ENCODE measurements at places on chromosomes 1 and 21.
A peak's percentile ranks its signal among the peaks of the same experiment; 100 is the strongest.

GRCh38 chr21:14687268-14687625, 141.1 kb upstream of the SAMSN1 start:
- ATAC-seq, result peak; percentile 71

DNA sequence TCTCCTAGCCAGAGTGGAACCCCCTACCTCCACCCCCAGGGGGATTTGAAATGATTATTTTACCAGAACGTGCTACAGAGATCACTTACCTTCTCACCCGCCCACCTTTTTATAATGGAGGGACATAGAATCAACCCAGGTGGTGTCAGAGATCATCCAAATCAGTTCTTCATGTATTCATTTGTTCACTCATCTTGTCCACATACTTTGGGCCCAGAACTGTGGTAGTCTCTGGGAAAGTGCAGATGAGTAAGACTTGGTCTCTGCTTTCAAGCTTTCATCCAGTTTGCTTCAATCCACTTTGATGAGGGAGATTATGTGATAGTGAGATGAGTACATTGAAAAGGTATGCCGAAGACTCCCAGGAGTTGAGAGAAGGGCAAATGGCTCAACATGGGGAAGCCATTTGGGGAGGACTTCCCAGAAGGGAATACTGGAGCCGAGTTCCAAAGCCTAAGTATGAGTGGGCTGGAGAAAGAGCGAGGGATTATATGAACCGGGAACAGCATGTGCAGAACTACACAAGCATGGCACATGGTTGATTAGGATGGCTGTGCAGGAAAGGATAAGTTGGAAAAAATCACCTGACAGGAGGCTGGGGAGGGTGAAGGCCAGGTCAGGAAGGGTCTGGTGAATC, 1.9 kb downstream of the FGGY start:
- ATAC-seq, result no peak

- no peak for ATAC-seq
Measured at GRCh38 chr21:31752352-31752751, 20.4 kb upstream of the SCAF4 start.

GRCh38 chr21:38888991-38889561, 83.3 kb downstream of the ETS2 start:
- no peak for ATAC-seq

DNA sequence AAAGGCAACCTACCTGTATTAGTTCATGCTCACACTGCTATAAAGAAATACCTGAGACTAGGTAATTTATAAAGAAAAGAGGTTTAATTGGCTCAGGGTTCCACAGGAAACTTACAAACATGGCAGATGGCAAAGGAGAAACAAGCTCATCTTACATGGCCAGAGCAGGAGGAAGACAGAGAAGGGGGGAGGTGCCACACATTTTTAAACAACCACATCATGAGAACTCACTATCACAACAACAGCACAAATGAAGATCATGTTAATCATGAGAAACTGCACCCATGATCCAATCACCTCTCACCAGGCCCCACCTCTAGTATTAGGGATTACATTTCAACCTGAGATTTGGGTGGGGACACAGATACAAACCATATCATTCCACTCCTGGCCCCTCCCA, 90.6 kb upstream of the KCTD3 start:
- no peak for ATAC-seq

- ATAC-seq, result no peak
Measured at GRCh38 chr1:24957016-24957807, 27.1 kb upstream of the RUNX3 start.

DNA sequence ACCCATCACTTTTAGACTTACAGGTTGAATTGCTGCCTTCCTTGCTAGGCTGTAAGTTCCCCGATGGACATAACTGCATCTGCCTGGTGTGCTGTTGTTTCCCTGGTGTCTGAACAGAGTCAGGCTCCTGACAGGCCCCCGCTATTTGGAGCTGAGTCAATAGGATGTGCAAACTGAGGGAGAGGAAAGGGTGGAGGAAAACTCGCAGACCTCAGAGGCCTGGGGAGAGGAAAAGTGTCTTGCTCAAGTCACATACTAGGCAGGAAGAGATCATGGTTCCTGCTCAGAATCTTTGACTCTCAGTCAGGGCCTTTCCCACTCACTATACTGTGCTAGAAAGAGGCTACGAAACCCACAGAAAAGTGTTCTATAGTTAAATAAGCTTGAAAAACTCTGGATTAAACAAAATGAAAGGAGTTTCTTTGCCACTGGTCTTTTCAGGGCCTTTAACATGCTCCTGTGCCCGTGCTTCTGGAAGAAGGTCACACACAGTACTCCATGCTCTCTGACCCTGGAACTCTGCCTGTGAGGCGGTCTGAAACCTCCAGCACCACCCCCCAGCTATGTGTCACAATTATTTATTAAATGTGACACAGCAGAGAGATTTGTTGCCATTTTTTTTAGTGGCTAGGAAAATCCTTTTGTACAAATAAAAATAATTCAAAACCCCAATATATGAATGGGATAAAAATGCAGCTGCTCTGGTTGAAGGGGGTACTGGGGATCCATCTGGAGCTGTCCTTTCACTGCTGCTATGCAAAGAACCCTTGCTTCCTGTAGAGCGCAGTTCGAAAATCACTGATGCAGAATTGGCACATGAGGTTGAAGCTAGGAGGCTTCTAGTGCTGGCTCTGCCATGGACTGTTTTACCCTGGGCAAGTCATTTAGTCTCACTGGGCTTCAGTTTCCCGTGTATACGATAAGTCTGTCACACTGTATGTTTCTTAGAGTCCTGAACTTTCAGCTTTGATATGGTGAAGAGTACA, 20.1 kb upstream of the CDCP2 start:
- no peak for ATAC-seq

DNA sequence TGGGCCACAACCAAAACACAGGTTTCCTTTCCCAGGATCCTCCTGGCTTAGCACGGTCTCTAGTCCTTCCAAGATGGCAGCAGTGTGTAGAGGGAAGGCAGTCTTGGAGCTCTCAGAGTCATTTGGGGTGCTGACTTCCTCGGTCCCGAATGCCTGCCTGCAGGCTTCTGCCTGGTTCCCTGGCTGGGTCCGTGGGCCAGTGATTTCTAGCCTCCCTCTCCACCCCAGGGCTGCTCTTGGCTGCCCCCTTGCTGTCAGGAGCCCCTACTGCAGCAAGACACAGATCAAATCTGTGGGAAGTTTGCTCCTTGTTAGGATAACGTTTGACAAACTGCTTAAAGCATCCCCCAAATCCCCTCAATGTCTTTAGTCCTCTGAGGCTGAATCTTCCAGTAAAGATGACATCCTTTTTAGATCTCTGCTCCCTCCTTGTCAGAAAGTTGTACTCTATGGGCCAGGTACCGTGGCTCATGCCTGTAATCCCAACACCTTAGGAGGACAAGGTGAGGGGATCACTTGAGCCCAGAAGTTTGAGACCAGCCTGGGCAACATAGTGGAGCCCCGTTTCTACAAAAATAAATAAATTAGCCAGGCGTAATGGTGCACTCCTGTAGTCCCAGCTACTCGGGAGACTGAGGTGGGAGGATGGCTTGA, 272.5 kb downstream of the RRAGC start:
- ATAC-seq, result peak; percentile 43

GRCh38 chr1:161133220-161133740, 813 bp upstream of the DEDD start:
- no peak for ATAC-seq

DNA sequence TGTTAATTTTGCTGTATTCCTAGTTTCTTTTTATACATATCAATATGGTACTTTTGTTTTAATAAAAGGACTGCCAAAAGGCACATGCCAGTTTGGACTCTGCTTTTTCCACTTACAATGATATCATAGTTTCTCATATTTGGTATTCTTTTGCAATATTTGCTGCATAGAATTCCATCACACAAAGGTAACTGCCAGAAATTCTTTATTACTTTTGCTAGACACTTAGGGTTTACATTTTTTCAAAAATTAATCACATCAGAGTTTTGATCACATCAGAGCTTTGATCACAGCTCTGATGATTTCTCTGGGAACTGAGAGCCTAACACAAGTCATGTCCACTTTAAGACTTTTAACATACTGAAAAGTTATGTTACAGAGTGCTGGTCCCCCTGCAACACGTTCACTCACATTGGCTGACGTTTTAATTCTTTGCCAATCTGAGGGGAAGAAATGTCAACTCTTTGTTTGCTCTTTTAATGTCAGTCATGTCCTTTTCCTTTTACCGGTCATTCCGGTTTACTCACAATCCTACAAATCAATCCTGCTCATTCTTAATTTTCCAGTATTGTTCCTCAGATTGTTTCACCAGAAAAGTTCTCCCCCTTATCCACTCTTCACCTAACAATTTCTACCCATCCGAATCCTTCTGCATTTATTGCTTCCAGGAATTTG, 1.1 kb upstream of the CD46 start:
- ATAC-seq, result no peak

GRCh38 chr1:69175053-69175452, 392.7 kb upstream of the LRRC7 start:
- no peak for ATAC-seq

DNA sequence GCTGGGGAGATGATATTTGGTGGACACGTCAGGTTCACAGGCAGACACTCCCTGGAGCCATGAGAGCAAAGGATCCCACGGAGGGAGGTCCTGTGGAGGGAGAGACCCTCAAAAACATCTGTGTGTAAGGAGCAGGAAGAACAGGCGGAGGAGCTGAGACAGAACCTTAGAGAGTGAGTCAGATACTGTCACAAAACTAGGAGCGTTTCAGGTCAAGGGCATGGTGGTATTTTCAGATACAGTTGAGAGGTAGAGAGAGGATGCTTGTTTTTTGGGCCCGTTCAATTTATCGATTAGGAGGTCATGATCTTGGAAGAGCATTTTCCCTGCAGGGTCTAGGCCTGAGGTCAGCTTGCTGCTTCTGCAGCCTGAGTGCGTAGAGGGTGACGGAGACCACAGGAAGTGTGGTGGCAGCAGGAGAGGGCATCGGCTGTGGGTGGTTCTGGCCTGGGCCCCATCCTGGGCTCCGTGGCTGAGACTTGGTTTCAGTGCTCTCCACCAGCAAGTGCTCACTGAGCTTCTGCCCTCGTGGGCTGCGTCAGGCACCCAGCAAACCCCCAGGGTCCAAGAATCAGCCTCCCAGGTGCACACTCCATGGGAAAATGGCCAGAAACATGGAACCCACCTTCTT, 39.9 kb downstream of the SPSB1 start:
- no peak for ATAC-seq

DNA sequence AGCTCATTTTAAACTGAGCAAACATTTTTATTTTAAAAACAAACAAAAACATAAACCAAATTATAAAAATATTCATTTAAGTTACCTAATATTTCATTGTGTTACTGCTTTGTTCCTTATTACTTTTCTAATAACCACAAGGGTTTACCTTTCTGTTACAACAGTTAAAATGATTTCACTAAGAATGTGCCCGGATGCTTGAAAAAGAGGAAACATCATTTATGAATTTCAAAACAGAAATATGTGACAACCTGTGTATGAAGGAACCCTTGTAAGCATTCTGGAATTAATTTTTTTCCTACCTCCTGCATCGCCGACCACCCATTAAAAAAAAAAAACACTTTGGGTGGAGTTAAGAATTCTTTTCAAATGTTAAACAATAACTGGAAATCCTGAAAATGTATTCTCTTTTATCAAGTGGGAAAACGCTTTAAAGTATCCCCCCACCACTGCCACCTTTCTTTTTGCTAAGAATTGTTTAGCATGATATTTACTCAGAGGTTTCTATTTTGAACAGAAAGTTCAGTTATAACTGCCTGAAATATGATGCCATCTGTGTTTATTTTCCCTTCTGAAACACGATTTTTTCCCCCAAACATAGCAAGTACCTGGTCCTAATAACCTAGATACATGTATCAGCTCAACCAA, 9.1 kb downstream of the CYYR1 start:
- ATAC-seq, result no peak

DNA sequence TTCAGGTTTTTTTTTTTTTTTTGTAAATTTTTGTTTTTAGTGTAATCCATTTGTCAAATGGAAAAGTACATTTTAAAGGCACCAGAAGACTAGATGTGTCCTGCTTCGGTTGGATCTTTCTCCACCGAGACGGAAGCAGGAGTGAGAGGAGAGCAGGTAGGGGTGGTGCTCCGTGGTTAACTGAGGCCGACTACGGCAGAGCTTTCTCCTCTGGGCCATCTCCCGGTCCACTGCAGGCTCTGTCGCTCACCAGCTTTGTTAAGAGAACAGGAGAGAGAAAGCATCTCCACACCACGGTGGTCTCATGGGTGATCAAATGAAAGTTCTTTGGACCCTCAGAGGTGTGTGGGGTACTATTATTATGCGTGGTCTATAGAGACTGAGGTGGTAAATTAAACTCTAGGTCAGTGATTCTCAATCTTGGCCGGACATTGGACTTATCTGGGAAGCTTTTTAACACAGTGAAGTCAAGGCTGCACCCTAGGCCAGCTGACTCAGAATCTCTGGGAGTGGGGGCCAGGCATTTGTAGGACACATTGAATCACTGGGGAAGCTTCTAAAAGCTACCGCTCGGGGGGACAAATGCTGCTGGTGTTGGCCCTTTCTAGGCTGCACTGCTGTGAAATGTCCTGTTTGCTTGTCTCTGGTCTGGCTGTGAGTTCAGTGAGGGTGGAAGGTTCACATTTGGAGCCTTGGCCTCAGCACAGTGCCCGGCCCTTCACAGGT, 25.0 kb downstream of the ABCA4 start:
- no peak for ATAC-seq

DNA sequence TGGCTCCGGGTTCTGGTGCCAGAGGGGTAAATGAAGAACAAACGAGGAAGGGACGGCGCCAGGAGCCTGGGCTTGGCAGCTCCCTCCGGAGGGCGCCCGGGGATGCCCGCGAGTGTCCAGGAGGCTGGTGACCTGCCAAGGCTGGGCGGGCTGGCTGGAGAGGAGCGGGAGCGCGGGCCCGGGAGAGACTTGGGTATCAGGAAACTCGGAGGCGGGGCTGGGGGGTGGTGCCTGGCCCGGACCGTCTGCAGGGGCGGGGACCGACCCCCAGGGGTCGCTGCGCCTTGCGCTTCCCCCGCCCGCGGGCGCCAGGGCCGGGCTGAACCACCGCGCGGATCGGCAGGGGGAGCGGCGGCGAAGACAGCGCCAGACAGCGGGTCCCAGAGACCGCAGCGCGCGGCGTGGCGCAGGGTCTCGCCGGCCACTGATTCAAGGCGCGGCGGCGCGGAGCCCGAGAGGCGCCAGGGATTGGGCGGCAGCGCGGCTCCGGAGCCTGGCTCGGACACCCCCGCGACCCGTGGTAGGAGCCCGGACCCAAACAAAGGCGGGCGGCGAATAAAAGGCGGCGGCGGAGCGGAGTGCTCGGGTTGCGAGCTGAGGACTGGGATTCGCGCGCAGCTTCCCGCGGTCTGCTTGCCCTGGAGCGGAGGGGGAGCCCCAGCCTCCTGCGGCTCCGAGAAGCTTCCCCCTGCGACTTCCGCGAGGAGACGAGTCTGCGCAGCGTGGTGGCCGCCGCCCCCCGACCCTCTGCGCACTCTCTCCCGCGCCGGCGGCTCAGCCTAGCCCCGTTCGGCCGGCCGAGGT, at the start of gene DISP3:
Gene DISP3, plus strand, starts transcription at position 585 of the 804 bp plus-strand sequence. CDS start 21,838 bp downstream, outside the sequence.
- peak; percentile 81 for ATAC-seq
